NCI-H1105 treated with DMSO at 0.1 percent for 48 hours (cell line): ENCODE measurements at places on chromosomes 16 and 17.

DNA sequence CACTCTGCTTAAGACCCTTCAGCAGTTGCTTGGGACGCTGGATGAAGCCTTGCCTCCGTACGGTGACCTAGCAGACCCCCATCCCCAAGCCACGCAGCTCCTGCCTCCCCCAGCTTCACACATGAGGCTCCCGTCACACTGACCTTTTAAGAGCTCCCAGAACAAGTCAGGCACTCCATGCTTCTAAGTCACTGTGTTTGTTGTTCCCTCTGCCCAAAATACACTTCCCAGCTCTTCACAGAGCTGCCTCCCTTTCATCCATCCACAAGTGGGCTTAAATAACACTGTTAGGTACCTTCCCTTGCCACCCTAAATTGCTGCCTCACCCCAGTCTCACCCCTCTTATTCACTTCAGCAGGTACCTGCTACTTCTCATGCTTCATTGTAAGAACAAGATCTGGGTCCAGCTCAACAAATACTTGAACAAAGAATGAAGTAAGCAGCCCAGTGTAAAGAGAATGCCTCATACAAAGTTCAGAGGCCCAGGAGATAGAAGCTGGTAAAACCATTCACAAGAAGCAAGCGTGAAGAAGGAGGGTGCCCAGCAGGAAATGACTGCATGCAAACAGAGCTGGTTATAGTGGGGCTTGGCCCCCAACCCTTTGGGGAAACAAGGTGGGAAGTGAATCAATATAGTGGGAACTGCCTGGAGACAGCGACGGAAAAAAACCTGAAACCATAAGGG is 5.8 kb downstream of the ZC3H7A start:
- peak; percentile 17 for DNase-seq

DNA sequence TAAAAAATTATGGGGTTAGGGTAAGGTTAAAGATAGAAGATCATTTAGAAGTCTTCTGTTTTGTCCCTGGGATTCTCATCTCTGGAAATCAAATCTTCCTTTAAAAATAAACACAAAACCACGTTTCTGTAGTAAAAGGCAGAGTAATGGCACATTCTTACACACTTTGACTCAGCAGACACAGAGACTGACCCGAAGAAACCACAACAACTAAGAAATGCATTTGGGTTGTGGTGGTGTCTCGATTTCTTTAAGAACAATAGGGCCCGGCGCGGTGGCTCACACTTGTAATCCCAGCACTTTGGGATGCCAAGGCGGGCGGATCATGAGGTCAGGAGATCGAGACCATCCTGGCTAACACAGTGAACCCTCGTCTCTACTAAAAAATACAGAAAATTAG is 54.9 kb upstream of the MYH10 start:
- DNase-seq: no peak

- no peak for DNase-seq
Observed at GRCh38 chr16:67733734-67734470, 14.8 kb upstream of the GFOD2 start.

- DNase-seq: peak; percentile 11
Observed at GRCh38 chr16:84115919-84116719, 623 bp downstream of the MBTPS1 start.

GRCh38 chr17:44071198-44071520 is 624 bp downstream of the G6PC3 start:
- no peak for DNase-seq

DNA sequence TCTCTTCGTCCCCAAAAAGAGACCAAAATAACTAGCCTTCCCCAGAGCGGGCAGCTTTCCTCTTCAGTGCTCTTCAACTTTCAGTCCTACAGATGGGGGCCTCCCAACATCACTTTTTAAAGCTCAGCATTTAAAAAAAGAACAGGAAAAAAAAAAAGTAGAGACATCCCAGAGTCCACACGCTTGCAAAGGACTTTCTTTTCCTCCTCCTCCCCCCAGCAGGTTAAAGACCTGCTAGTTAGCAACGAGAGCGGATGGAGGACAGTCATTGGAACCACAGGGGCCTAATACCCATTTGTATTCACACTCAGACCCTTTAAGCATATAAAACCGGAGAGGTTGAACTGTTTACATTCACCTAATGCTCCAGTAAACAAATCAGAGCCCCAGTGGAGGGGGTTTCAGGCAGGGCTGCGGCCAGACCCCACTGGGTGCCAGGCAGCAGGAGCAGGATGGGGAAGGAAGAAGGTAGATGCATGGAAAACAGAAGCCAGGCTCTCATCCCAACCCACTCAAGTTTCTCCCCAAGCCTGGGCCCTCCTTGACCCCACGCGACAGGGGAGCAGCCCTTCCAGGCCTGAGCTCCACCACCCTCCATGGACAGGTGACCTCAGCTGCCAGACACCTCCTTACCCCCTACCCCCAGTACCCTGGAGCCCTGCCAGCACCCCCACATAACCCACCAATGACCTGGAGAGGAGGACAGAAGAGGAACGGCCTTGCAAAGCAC is 15.2 kb downstream of the ZFHX3 start:
- DNase-seq: no peak
